ENCODE measurements at places on chromosomes 5 and 9.

GRCh38 chr5:160020964-160021363 is 12.0 kb downstream of the TTC1 start:
- DNase-seq = no peak

DNA sequence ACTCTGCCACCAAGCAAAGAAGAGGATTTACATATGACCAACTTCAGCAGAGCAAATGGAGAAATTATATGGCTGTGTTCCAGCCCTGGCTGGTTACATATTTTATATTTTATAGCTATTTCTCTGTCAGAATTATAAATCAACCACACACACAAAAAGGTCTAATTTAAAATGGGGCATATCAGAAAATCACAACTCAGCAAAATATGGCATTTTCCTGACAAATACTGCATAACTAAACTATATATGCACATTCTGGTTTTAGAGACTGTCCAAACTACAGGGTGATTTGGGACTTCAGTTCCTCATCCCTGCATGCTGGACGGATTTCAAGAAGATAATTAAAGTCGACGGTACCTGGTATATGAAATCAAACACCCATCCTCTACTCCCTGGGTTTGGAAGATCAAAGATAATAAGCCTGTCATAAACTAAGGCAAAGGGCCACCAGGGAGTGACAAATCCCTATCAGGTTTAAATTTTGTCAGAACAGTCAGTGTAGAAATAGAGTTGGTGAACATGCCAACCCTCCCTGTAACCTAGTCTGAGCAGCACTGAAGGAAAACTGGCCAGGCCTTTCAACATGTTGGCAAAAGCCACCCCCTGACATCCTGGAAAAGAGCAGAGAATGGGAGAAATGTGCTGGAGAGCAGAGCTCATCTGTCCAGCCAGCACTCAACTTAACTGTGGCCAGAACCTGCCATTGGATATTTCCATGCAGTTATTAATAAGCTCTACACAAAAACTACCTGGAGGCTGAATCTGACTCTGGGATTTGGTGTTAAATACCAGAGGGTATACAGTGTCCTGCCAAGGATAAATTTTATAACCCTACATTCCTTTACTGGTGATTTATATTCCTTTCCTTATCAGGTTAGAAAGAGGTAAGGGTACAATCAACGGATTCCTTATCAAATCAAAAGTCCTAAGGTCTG is 235.7 kb downstream of the ENC1 start:
- DNase-seq = no peak

DNA sequence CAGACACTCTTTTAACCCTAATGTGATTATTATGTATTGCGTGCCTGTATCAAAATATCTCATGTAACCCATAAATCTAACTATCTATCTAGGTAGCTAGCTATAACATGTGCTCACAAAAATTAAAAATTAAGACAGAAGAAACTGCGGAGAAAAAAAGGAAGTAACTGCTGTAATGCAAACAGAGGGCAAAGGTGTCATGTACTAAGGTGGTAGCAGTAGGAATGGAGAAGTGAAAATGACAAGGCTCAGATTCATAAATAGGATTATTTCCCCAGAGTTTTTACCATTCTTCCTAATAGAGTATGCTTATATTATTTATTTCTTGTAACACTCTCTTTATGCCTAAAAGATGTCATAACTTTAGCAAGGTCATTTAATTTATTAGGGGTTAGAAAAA is 1527.5 kb upstream of the C9orf72 start:
- no peak for DNase-seq

DNA sequence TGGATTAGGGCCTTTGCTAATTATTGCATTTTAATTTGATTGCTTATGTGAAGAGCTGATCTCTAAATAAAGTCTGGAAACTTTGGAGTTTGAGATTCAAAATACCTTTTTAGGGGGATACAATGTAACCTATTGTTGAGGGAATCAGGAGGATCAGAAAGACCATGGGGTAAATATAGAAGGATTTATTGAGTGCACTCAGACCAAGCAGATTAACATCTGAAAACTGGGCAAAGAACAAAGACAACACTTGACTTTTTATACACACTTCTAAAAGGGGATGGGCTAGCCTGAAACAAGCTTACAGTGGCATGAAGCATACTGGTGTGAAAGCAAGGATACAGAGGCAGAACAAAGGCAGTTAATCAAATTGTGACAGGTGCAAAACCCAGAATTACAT is 174.3 kb downstream of the MRPS30 start:
- DNase-seq = no peak

- no peak for DNase-seq
Measured at GRCh38 chr5:110634475-110634874, 92.0 kb downstream of the TMEM232 start.

DNA sequence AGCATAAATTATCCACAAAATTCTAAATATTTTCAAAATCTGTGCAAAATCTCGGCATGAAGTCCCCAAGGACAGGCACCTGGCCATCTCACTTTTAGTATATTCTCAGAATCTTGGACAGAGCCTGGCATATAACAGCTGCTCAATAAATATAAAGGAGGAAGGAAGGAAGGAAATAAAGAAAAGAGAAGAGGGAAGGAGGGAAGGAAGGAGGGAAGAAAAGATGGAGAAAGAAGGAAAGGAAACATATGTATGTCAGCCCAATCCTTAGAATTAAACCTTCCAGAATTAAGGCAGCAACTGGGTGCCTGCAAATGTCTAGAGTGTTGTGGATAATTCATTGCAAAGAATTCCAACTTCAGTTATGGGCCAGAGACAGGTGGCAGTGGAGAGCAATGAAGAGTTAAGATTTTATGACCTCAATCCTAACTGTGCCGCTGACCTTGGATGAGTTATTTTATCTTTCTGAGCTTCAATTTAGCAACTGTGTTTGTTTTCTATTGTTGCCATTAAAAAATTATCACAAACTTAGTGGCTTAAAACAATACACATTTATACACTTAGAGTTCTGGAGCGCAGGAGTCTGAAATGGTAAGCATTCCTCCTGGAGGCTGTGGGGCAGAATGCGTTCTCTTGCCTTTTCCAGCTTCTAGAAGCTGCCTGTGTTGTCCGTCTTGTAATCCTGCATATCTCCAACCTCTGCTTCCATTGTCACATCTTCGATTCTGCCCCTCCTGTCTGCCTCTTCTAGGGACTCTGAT is 200.9 kb upstream of the MSX2 start:
- DNase-seq = no peak

GRCh38 chr5:171705036-171705435 is 80.6 kb upstream of the SMIM23 start:
- DNase-seq = no peak

- DNase-seq = peak; percentile 78
Measured at GRCh38 chr9:98796364-98797101, at the start of gene ANKS6. ANKS6 (minus strand) TSS chr9:98796555; CDS start chr9:98796491, 64 bp downstream.

GRCh38 chr5:19959830-19960384 is 28.1 kb downstream of the CDH18 start:
- DNase-seq = no peak

DNA sequence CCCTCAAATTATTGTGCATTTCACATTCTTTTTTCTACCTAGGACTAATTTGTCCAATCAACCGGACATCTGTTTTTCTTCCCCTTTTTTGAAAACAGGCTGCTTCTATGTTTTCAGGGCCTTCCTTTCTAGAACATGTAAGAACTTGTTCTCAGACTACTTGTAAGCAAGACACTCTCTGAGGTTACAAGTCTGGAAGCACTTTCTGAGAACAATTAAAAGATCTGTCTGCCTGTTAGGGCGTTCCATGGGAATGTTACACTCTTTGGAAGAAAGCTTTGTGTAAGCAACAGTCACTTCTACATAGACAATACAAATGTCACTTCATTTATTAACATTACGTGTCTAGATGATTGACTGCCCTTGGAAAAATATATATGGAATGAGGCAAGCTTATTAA is 50.9 kb upstream of the HSPB3 start:
- DNase-seq = no peak

DNA sequence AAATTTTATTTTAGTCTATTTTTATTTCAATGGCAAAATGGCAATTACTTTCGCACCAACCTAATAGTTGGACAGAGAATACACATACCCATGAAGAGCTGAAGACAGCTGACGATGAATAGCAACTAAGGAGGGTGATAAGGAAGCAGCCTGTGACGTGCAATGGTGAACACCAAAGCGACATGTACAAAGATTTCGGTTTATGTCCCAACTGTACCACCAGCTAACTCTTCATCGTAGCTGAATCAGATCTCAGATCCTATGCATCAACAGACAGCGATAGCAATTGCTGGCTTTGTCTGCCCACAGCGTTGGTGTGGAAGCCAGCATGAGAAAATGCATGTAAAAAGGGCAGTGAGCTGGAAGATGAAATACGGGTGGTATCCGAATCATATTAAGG is 130.6 kb upstream of the ANKH start:
- no peak for DNase-seq

DNA sequence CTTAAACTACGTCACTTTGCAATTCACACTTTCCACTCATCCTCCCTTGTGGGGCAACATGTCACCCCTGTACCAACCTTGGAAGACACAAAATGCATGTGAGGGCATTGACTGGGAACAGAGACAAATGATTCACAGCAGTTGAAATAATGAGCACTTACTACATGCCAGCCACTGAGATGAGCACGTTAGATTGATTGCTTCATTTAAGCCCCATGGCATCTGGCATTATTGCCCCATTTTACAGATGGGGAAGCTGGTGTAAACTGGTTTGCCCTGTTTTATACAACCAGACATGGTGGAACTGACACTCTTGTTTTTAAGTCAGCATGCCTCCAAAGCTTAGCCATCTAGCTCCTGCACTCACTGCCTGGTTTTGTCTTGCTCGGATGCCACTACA is 204.7 kb downstream of the PAPPA start:
- DNase-seq = no peak

- DNase-seq = no peak
Measured at GRCh38 chr9:130805510-130806326, 29.3 kb upstream of the ABL1 start.

DNA sequence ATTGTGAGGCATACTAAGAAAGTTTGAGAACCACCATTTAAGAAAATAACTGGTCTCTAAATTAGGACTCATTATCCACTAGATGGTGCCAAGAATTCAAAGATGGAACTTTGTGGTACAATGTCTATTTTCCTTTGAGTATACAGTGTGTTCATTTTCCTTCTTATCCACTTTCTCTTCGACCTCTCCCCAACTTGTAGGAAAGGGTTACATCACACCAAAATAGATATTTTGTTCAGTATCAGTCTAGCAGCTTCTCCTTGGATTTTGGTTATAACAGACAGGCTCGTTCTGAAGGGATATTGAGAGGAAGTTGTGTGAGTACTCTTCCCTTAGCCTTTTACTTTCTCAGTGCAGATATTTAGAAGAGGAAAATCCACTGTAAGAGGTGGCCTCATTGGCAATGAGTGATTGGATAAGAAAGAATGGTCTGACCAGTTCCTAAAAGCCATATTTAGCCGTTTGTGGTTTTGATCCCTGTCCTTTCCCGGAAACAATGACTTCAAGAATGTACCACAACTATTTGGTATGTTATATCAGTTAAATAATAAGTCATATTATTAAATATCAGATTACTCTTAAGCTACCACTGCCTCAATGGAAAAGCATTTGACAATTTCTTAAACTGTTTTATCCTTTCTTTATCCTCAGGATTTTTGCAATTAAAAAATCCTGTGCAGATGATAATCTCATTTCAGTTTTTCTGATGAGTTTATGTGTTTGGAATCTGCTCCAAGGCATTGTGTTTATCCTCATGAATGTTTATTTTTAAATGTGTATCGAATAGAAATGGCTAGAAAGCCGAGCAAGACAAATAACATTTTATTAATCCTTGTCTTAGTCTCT is 69.0 kb upstream of the GRAMD2B start:
- no peak for DNase-seq

- DNase-seq = no peak
Measured at GRCh38 chr9:107816561-107817021, 327.0 kb upstream of the KLF4 start.

DNA sequence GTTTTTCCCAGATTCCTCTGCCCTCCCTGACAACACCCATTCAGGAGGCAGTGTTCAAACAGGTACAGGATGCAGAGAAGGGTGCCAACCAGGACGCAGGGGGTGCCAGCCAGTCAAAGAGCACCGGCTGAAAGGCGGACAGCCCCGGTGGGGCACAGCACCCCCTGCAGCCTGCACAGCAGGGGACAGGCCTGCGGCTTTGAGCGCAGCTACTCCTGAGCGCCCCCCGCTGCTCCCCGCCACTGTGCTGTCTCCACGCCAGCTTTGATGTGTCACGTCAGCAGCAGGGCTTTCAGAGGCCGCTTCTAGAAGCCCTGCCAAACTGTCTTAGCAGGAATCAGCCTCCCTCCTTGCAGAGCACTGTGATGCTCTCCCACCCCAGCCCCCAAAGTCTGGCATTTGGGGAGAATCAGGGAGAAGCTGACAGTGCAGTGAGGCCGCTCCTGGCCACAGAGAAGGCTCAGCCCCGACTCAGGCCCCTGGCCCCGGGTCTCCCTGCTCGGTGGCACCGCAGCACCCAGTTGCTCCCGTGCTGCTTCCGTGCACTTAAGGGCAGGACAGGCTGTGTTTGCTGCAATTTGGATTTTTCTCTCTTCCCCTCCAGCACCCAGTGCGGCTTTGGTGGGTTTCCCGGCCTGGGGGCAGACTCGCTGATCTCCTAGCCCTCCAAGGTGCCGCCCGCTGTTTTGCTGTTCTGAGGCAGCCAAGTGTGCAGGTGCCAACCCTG is 20.3 kb downstream of the AK8 start:
- no peak for DNase-seq
